DMS79 (cell line): ENCODE measurements at places on chromosomes 2 and 18.
A peak's percentile ranks its signal among the peaks of the same experiment; 100 is the strongest.

DNA sequence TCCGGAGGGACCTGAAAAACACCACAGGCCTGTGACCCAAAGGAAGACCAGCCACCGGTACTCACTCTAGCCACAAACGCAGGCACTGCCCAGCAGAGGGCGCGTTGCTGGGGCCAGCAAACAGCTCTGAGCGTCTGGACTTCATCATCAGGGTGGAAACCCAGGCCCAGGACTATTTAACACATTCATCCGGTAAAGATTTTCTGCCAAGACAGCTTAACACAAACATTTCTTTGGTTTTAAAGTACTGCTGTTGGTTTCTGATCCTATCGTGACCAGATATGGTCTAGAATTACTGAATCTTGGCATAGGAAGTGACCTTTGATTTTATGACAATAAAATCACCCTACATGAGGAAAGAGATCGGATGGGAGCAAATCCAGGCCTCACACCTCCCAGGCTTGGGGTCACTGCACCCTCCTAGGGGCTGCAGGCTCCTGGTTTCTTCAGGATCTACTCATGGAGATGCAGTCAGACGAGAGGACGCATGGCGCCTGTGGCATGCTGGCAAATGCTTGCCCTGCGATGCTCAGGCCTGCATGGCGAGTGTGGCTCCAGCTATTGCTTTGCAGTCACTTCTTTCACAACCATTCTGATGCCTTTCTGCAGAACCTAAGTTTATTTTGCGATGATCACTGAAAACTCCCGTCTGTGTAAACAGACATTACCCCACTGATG, 130.4 kb downstream of the COL4A4 start:
- no peak for DNase-seq

- peak; percentile 12 for DNase-seq
These were observed at the start of gene SCN2A for GRCh38 chr2:165239230-165239629. Gene SCN2A, plus strand, starts transcription at chr2:165239414. Its CDS starts 56,410 bp downstream, at chr2:165295824.

DNA sequence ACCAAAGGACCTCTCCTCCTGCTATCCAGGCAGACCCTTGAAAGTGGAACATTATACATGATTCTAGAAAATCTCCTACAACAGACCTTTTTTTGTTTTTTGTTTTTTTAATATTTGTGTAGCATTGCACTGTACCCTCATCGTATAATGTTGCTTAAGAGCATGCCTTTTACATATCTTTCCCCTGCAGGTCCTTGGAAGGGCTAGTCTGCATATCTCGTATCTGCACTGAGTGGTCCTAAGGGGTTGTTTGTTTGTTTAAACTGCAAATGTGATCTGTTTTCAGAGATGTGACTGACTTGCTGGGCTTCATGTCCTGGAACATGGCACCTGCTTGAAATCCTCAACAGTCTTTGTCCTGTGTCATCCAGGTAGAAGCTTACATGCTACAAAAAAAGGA, 204.1 kb downstream of the FAM210A start:
- DNase-seq, result no peak

DNA sequence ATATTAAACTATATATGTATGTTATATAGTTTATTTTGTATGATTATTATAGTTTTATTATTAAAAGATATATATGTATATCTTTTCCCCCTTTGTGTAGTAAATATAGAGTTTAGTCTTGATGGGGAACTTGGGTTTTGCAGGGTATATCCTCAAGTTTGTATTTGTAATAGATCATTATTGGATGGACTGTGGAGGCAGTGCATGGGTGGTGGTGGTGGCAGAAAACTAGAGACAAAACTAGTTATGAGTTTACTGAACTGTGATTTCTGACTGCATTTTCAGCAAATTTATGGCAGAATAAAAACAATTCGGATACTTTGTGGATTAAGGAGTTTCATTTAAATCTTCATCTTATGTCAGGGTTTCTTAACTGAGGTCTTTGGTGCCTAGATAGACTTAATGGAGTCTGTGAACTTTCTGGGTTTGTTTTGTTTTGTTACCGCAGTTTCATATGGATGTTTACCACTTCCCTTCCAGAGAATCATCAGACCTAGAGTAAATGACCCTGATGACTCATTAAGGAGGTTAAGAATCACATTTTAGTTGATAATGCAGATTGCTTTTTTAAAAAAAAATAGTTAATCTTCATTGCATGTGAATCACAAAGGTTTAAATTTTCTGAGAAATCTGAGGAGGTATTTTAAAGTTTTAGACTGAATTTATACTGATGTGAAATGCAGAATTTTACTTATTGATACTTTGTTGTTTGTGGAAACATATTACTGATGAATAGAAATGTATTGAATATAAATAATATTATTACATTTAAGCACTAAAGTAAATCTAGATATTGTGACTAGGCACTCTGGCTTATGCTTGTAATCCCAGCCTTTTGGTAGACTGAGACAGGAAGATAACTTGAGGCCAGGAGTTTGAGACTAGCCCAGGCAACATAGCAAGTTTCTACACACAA, 14.5 kb downstream of the EPC2 start:
- no peak for DNase-seq

- no peak for DNase-seq
These were observed 11.6 kb upstream of the BOK start for GRCh38 chr2:241546771-241547498.

GRCh38 chr2:233832869-233833311, 21.4 kb downstream of the HJURP start:
- no peak for DNase-seq

GRCh38 chr2:216486708-216487107, 11.9 kb upstream of the RPL37A start:
- no peak for DNase-seq

DNA sequence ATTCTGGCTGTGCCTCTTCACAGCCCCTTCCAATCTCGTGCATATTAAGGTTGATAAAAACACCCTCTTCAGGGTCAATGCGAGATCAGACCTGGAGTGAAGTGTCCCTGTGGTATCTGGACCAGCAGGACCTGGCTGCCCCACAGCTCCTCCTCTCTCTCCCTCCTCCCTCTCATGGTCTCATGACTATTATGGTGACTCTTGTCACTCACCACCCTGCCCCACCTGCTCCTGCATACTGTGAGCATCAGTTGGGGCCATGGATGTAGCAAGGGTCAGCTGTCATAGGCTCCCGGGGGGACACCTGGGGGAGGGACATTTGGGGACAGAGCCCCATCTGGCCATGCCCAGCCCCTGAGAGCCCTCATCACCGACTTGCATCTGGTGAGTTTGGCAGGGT, 50.2 kb downstream of the ODC1 start:
- DNase-seq, result no peak

GRCh38 chr2:74894272-74894981, 60.5 kb downstream of the HK2 start:
- no peak for DNase-seq

DNA sequence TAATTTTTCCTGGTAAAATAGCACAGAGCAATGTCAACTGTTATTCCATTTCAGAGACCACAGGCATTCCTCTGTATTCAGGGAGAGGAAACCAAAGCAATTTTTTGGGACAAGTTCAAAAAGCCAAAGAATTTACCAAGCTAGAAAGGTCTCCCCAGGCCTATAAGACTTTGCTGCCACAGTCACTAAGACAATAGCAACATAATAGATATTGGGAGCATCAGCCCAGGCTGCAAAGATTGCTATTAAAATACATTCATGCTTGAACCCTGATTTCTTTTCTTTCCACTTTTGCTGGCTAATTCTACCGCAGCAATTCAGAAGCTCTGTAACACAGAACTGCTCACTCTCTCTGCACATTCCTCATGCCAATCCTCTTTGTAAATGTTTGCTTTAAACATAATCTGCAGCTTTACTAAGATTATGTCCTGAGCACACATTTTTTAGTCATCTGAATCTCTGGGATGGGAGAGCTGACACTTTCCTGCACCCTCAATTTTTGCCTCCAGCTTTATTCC, 76.3 kb downstream of the CLHC1 start:
- DNase-seq, result no peak

DNA sequence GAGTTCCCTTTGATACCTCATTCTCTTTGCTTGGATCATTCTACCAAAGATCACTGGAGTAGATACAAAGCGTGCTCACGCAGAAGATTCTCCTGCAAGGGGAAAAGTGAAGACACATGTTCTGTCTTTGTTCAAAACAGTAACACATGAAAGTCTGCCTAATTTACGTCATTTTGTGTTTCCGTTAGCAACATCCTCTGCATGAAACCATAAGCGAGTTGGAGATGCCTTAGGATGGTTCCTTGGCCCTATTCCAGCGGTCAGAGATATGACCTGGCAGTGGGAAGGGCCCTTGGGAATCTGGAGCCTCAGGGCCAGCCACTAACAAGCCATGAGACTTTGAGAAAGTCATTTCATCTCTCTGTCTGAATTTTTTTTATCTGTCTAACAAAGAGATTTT, 180.9 kb upstream of the TWIST2 start:
- no peak for DNase-seq

GRCh38 chr2:174603280-174603679, 5.7 kb upstream of the WIPF1 start:
- no peak for DNase-seq

DNA sequence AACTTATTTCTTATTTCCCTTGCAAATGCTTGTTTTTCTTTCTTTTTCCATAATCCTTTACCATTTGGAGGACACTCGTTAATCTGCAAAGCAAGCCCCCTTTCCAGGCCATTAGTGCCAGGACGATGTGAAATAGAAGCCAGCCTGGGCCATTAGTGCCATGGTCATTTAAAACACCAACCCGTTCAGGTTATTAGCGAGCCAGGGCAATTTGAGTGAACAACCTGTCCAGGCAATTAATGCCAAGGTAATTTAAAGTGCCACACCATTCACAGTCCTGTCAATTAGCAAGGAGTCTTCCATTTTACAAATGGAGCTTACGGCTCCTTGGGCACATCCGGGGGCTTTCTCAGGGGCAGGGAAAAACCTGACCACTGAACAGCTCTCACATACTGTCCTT, 370.6 kb downstream of the HRH4 start:
- peak; percentile 9 for DNase-seq

DNA sequence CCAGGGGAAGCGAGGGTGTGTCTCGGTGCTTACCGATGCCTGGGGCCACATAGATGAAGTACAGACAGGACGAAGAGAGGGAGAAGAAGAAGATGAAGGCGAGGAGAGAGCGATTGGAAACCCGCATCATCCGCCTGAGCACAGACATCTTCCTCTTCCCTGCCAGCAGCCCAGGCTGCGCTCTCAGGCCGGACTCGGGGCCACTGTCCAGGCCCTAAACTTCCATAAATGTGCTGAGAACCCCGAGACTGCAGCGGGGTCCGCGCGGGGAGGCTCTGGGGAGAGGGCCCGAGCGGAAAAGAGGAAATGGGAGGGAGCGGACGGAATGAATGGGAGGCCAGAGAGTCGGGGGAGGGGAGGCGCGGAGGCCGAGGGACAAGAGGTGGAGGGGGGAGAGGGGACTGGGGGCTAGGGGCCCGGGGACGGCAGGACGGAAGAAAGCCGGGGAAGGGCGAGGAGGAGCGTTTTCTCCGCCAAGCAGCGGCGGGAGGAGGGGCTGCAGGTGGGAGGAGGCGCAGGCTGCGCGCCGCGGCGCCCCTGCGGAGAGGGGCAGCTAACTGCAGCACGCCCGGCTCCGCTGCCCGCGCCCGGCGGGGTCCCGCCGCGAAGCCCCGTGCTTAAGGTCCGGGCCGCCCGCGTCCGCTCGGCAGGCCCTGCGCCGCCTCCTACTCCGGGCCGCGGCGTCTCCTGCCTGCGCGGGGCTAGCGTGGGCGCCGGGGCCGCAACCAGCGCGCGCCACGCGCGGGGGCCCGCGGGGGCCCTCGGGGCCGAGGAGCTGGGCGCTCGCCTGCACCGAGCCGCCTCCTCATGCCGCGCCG, at the start of gene B4GALT6:
Gene B4GALT6 (minus strand): TSS at position 303 of the 818 bp plus-strand sequence. CDS start 155 bp downstream, at position 148.
- DNase-seq, result no peak

GRCh38 chr18:28163201-28163775, 13.6 kb downstream of the CDH2 start:
- DNase-seq, result no peak

DNA sequence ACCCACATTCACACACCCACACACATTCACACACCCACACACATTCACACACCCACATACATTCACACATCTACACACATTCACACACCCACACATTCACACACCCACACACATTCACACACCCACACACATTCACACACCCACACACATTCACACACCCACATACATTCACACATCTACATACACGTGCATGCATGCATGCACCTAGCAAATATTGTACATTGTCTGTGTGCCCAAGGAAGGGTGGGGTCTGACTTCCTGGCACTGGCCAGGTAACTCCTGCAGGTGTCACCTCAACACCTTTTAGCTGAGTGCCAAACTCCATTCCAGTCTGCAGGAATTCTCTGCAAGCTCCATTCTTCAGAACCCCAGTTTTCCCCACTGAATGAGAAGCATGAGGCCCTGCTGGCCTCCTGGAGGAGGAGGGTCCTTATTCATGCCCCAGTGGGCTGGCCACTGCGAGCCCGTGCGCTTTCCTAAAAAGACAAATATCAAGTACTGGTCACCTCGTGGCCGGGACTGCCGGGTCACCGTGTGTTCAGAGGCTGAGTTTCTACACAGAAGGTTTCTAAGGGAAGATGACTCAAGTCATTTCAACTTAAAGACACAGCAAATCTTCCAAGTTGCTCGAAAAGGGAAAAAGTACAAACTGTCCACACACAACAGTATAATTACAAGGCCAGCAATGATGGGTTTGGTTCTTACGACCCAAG, 131.5 kb downstream of the HDAC4 start:
- no peak for DNase-seq

DNA sequence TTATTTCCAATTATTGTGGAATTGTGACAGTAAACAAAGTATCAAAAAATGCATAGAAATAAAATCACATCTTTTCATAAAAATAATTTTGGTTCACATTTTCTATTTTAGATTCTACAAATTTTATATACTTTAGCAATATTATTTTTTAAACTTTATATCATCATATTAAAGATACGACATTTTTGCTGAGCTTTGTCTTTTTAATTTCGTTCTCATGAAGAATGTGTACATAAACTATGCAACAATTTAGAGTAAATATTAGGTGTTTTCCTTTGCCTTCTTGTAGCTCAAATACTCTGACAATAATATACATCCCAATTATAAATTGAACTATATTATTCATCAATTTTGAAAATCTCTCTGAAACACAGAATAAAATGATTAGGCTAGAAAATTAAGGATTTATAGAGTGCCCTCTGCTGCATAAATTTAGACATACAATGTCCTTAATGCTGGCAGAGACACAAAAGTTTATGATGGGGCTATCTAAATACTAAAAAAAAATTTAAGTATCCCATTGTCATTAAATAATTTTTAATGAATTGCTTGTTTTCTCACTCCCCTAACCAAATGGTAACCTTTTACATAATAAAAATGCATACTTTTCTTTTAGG, 45.7 kb downstream of the CCDC102B start:
- DNase-seq, result no peak

DNA sequence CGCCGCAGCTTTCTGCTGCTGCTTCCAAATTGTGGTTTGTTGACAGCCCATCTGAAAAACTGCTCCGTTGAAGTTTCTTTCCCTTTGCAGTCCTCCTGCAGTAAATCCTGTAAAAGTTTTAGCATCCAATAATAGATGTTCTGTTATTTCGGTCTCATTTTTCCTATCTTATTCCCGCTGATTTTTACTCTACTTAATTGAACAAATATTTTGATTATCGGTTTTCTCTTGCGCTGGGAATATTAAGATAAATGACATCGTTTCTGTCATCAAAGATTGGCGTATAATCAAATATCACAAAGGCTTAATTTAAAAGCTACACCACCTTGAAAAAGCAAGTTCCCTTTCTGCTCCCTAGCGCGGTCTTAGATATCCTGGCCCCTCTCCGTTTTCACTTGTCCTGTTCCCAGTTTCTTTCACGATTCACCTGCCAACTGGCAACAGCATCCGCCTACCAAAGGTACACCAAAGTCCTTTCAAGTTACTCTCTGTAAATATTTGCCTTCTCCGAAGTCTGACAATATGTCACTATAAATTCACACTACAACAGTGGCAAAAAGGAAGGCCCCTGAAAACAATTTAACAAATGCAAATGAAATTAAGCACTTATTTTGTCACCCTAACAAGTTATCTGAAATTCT, 1.0 kb upstream of the STRN start:
- no peak for DNase-seq
